ENCODE measurements at places on chromosomes 7 and 10. TPM values are rescaled to one million over a fixed set of nuclear protein-coding genes. Genes with fewer than 3 reads are reported as not detected.

The PDLIM1 gene
- 1.7 TPM for total RNA-seq

The MMRN2 gene
- not detected for total RNA-seq

The FFAR4 gene
- total RNA-seq = not detected

DNA sequence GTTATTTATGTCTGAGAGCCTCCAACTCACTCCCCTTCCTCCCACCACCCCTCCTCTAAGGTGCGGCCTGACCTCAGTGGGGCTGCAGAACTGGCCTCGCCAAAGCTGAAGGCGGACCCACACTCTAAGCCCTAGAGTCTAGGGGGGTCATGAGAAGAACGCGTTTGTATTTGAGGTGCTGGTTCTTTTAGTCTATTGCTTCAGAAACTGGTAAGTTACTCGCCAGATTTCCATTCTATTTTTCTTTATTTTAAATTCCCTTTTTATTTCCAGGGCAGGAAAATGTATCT, 357.5 kb downstream of the DNAJB6 start:
- DNase-seq = no peak

The LARP4B gene
- total RNA-seq = 109 TPM

The PTPN20 gene
- 0.99 TPM for total RNA-seq

DNA sequence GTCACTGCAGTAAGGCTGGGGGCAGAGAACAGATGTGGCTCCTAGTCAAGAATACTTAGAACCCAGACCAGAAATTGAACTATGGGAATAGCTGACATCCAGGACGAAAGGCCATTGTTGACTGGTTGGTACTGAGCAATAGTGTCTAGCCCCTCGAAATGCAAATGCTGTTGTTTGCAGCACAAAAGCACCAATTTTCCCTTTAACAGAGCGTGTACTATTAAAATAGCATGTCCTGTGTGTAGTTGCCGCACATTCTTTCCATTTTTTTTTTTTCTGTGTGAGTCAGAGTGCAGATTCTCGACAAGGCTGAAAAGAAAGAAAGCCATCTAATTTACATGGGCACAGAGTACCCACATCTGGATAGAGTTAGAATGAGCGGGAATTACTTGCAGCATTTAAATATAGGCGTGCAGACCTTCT, 302.4 kb downstream of the PTEN start:
- no peak for DNase-seq

GRCh38 chr7:21972397-21972784, 26.7 kb upstream of the CDCA7L start:
- DNase-seq = no peak

DNA sequence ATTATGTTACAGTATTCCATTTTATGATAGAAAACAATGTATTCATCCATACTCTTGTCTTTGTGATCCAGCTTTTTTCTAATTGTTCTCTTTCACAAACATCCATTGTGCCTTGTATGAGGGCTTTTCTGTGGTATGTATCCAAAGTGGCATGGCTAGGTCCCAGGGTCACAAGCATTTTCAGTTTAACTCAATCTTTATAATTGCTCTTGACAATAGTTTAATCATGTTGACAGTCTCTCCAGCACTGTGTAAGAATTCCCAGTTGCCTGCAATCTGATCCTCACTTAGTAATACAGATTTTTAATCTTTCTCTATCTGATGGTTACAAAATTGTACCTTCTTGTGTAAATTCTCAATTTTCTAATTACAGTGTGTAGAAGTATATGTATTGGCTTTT, 533.4 kb downstream of the NEBL start:
- DNase-seq = no peak

- DNase-seq = no peak
These were observed 597.8 kb upstream of the MGMT start for GRCh38 chr10:128869101-128869749.

DNA sequence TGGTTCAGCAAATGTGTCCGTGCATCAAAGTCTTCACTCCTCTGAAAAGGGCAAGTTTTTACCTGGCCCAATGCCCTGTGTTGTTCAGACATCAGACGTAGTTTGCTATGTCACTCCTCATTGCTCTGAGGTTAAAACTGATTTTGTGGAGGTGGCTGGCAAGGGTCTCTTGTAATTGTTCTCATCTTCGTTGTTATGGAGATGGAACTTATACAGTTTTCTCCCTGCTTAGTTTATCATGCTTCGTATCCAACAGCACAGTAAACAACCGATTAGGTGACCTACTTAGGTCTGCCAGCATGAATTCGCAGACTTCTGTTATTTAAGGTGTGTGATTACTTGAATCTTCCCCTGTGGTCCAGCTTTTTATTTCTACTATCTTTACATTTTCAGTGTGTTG, 274.1 kb upstream of the SMIM30 start:
- no peak for DNase-seq

The CELF2 gene
- total RNA-seq = 116 TPM

DNA sequence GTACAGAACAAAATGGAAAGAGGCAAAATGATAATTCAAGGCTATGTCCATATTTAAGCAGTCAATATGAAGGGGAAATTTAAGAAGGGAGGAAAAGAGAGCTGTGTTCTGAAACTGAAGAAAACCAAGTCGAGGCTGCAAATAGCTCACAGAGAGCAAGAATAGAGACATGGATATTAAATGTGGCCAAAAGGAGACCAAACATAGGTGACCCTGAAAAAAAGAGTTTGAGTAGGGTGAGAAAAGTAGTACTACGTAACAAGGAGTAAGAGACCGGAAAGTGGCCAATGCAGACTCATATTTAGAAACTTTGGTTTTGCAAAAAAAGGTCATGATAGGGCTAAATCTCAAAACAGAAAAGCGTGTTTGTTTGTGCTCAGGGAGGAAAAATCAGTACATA, 84.6 kb downstream of the GNAT3 start:
- no peak for DNase-seq

DNA sequence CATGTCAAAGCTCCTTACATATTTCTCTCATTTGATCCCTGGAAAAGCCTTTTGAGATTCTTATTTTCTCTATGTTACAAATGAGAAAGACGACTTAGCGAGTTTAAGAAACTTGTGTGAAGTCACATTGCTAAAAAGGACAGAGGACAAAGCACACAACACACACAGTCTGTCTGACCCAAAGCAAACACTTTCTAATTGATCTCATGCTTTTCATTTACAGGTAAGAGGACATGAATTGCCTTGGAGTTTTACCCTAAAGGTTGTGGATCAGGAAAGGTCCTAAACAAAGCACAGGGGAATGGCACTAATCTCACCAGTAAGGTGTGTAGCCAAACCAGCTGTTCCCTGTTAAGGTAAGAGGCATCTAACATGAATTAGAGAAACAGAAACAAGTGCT, 18.7 kb downstream of the SLC35G1 start:
- DNase-seq = no peak

DNA sequence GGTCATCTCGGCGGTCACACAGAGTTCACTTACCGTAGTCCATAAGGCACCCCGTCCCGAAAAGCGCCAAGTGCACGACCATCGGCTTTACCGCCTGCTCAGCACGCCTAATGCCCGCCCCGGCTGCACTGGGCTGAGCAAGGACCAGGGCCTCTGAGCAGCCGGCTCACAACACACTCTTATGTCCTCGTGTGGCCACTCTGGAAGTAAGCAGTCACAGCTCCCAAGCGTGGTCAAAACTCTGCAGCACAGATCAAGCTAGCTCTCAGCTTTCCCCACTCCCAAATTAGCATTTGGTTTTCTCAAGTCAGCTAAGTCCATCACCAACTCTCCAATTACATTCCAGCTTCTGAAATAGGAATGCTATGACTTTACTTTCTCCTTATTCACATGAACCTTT, 57.7 kb downstream of the MAD1L1 start:
- no peak for DNase-seq

The MKX gene
- total RNA-seq = 2.2 TPM

DNA sequence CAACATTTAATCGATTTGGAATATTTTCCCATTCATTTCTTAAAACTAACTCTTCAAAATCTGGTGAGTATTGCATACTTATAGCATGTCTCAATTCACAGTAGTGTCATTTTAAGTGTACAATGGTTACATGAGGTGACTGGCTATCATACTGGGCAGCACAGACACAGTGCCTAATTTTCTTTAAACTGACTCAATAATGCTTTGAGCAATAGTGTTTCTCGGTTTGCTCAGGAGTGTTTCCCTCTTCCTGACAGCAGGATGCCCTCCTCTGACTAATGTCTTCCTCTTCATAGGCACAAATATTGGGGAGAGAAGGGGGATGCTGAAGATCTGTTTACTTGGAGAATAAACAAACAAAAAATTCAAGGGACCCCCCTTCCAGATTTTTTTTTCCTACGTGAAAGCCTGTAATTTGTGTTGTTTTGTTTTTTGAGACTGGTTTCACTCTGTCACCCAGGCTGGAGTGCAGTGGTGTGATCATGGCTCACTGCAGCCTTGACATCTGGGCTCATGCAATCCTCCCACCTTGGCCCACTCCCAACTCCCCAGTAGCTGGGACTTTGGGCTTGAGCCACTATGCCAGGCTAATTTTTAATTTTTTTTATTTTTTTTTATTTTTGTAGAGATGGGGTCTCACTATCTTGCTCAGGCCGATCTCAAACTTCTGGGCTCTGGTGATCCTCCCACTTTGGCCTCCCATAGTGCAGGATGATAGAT, 2.2 kb downstream of the MRC1 start:
- no peak for DNase-seq

DNA sequence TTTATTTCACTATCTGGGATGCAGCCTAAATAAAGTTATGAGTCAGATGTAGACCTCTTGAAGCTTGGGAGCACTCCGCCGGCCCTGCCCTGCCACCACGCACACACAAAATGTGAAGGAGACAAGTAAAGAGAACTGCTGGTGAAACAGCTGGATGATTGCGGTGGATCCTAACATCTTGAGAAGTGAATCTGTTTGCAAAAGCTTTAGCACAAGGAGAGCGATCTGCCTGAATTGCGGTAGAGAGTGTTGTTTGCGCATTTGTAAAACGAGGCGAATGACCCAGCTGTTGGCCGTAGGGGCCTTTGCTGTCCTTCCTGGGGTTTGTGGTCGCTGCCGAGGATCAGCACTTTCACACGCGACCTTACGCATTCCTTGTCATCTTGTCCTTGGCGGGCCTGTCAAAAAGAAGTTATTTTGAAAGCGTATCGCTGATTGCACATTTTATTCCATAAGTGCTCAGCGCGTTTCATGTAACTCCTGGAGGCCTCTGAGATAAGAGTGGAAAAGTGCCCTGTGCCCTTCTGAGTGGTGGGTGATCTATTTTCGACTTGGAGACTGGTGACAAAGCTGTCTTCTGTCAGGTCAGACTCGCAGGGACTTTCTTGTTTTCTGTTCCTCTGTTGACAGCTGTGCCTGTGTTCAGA, 40.8 kb downstream of the RBM20 start:
- DNase-seq = no peak

DNA sequence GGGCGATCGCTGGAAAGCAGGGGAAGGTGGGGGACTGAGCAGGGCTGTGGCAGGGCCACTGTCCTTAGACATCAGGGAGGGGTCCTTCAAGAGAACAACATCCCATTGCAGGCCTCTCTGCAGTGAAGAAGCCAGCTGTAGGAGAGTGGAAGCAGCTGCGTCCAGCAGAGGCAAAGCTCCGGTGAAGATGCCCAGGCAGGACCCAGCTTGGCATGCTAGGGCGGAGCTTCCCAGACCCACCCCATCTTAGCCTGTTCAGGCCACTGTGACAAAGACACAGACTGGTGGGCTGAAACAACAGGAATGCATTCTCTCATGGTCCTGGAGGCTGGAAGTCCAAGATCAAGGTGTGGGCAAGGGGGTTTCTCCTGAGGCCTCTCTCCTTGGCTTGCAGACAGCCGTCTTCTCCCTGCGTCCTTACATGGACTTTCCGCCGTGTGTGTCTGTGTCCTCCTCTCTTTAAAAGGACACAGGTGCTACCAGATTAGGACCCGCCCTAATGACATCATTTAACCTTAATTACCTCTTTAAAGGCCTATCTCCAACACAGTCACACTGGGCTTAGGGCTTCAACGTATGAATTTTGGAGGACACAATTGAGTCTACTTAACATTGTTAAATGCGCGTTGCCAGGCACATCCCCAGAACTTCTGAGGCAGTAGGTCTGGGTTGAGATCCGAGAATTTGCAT, 178.1 kb upstream of the GRB10 start:
- no peak for DNase-seq

DNA sequence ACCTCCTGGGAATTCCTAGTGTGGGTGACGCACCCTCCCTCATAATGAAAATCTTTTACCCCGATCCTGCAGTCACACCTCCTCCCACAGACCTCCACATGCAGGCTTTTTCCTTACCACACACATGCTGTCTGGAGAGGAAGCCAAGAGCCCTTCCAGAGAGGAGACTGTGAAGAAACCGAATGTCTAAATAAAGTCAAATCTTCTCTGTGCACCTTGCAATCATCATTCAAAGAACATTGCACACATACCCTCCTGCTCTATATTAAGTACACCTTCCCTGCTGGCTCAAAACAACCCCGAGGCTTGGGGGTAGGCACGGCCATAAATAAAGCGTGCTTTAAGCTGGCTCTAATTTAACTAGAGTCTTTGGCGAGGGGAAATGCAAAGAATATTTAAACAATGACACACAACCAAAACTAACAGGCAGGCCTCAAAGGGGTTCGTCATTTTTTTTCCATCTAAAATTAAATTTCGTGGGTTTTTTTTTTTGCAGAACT, 34.9 kb downstream of the CALML3 start:
- no peak for DNase-seq

The LRRC18 gene
- total RNA-seq = not detected

The H2BK1 gene
- total RNA-seq = 4.4 TPM

DNA sequence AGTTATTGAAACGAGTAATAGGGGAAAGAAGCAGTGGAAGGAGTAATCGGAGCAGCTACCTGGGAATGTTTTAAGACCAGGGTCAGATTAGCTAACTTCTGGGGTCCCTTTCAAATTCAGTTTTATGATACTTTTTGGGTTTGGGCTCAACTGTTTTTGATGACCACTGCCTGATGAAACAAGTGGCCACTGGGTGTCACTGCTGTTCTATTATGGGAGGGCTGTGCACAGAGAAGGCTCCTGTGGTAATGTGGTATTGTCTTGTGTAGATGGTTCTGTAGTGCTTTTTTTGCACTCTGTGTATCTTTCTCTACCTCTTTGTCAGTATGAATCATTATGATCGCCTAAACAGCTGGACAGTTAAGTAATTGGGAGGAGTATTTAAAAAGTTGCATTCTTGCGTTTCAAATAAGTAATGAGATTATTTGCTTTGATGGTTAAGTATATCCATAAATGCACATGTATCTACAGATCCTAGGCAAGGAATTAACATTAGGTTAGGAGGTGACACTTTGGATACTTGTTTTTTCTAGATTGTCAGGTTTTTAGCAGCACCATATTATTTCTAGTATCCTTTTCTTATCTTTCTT, 128.4 kb downstream of the ABCA13 start:
- peak; percentile 65 for DNase-seq

DNA sequence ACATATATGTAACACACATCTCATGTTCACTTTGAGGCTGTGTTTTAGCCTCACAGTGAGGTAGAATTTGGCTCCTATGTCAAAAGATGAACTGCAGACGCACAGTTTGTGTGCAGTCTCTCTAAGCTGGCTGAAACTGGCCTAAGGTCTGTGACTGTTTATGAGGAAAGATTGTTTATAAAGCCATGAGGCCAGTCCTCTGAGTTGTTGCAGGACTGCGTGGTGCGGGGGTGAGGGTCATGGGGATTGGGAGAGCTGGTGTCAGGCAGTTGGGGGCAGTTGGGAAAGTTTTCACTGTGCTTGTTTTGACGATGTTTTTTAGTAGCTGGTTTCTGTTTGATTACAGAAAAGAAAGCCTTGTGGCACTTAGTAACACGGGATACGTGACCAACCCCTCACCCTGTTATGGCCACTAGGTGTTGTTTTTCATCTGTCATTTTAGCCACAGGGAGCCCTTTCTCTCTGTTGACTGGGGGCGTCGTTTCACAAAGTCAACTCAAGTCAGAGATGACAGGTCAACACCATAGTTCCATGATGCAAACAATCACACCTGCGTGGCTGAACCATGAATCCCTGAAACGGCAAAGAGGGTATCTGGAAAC, 310.9 kb downstream of the CCDC3 start:
- DNase-seq = no peak

Measured in activated T-cell treated with anti-CD3 and anti-CD28 coated beads, Interleukin-2, amount 50 U/mL, for 72 hours (primary cell).